ENCODE measurements at places on chromosomes 12 and 14. TPM values are rescaled to one million over a fixed set of nuclear protein-coding genes. Genes with fewer than 3 reads are reported as not detected.

PHLDA1 gene
- 18.1 TPM for polyA plus RNA-seq

EFS gene
- polyA plus RNA-seq: 19.0 TPM

CMKLR1 gene
- polyA plus RNA-seq: 3.4 TPM

CPNE8 gene
- polyA plus RNA-seq: 13.5 TPM

APOF gene
- polyA plus RNA-seq: 0.06 TPM

C1S gene
- 80.5 TPM for polyA plus RNA-seq

RGS6 gene
- polyA plus RNA-seq: 2.7 TPM

KRT6C gene
- polyA plus RNA-seq: not detected

- DNase-seq: no peak
- no peaks in the 10 kb centered on the region for H3K36me3 ChIP-seq
- H3K4me3 ChIP-seq: no peak overlapping the region
- H3K4me1 ChIP-seq: no peaks in the 10 kb centered on the region
Observed at GRCh38 chr14:93628048-93628447, 160.2 kb downstream of the PRIMA1 start.

- no peaks in the 10 kb centered on the region for H3K27me3 ChIP-seq
- peaks cover 38% of the 10 kb centered on the region for H3K4me1 ChIP-seq
- no peak for DNase-seq
- peak overlapping the region; percentile 98 for H3K27ac ChIP-seq
Observed at GRCh38 chr12:6534945-6535696, 804 bp downstream of the GAPDH start.

DNA sequence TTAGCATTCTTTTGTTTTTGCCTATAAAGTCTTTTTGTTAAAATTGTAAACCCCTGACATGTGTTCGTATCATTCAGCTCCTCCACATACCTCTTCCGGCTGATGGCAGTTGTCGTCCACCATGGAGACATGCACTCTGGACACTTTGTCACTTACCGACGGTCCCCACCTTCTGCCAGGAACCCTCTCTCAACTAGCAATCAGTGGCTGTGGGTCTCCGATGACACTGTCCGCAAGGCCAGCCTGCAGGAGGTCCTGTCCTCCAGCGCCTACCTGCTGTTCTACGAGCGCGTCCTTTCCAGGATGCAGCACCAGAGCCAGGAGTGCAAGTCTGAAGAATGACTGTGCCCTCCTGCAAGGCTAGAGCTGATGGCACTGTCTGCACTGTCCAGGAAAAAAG lies 7.7 kb downstream of the ALKBH2 start:
- no peak overlapping the region for H3K27ac ChIP-seq
- peaks cover 81% of the 10 kb centered on the region for H3K36me3 ChIP-seq
- peaks cover 3% of the 10 kb centered on the region for H3K4me1 ChIP-seq
- DNase-seq: no peak

- H3K4me1 ChIP-seq: no peaks in the 10 kb centered on the region
- no peak overlapping the region for H3K4me3 ChIP-seq
- H3K27ac ChIP-seq: no peak overlapping the region
Observed at GRCh38 chr12:40137252-40137651, 31.4 kb upstream of the SLC2A13 start.

DNA sequence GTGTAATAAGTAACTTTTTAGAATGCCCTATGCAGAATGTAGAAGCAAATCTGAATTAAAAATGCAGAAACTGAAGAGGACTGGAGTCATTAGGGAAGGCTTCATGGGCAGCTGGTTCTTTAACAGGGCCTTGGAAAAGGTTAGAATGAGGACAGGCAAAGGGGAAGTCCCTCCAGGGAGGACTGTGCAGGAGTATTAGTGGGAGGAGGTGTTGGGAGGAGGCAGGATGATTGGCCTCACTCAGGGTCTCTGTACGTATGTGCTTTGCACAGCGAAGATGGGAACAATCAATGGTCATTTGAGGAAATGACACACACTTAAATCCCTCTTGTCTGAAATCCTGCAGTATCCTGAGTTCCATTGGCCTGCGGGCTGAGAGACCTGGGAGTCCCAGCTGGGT lies 119.7 kb downstream of the PTCSC3 start:
- H3K4me3 ChIP-seq: no peak overlapping the region
- H3K27me3 ChIP-seq: no peaks in the 10 kb centered on the region
- H3K27ac ChIP-seq: no peak overlapping the region
- DNase-seq: no peak
- H3K36me3 ChIP-seq: no peaks in the 10 kb centered on the region

- DNase-seq: no peak
- peaks cover 38% of the 10 kb centered on the region for H3K4me1 ChIP-seq
- H3K36me3 ChIP-seq: peaks cover 17% of the 10 kb centered on the region
- no peak overlapping the region for H3K4me3 ChIP-seq
- H3K27me3 ChIP-seq: no peaks in the 10 kb centered on the region
- no peak overlapping the region for H3K27ac ChIP-seq
Observed at GRCh38 chr12:3087758-3088650, 10.8 kb downstream of the TSPAN9 start.

GRCh38 chr12:84035766-84036165 lies 876.8 kb downstream of the SLC6A15 start:
- no peak overlapping the region for H3K4me3 ChIP-seq
- H3K4me1 ChIP-seq: no peaks in the 10 kb centered on the region
- H3K36me3 ChIP-seq: no peaks in the 10 kb centered on the region
- H3K27me3 ChIP-seq: no peaks in the 10 kb centered on the region
- no peak overlapping the region for H3K27ac ChIP-seq

- peak overlapping the region; percentile 78 for H3K27ac ChIP-seq
- no peaks in the 10 kb centered on the region for H3K36me3 ChIP-seq
- no peaks in the 10 kb centered on the region for H3K27me3 ChIP-seq
- H3K4me3 ChIP-seq: no peak overlapping the region
- H3K4me1 ChIP-seq: peaks cover 44% of the 10 kb centered on the region
Observed at GRCh38 chr12:4037747-4038312, 164.6 kb upstream of the PARP11 start.

- no peaks in the 10 kb centered on the region for H3K4me1 ChIP-seq
- no peaks in the 10 kb centered on the region for H3K36me3 ChIP-seq
- H3K27me3 ChIP-seq: peaks cover 4% of the 10 kb centered on the region
- no peak overlapping the region for H3K27ac ChIP-seq
Observed at GRCh38 chr14:22071006-22071405, 397.4 kb upstream of the OR4E1 start.

GRCh38 chr14:102314242-102315011 lies 5.1 kb upstream of the ZNF839 start:
- no peak overlapping the region for H3K27ac ChIP-seq
- peak; percentile 84 for DNase-seq
- peaks cover 17% of the 10 kb centered on the region for H3K4me1 ChIP-seq
- H3K4me3 ChIP-seq: peak overlapping the region; percentile 48
- H3K36me3 ChIP-seq: no peaks in the 10 kb centered on the region

DNA sequence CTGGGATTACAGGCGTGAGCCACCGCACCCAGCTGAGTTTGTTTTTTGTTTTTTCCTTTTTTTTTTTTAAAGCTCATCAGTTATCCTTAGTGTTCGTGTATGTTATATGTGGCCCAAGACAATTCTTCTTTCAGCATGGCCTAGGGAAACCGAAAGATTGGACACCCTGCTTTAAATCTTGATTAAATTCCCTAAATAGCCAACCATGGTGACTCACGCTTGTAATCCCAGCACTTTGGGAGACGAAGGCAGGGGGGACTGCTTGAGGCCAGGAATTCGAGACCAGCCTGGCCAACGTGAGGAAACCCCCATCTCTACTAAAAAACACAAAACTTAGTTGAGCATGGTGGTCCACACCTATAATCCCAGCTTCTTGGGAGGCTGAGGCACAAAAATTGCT lies 131.1 kb downstream of the MED13L start:
- no peak overlapping the region for H3K4me3 ChIP-seq
- no peak overlapping the region for H3K27ac ChIP-seq
- no peaks in the 10 kb centered on the region for H3K27me3 ChIP-seq
- no peaks in the 10 kb centered on the region for H3K4me1 ChIP-seq
- DNase-seq: no peak

DNA sequence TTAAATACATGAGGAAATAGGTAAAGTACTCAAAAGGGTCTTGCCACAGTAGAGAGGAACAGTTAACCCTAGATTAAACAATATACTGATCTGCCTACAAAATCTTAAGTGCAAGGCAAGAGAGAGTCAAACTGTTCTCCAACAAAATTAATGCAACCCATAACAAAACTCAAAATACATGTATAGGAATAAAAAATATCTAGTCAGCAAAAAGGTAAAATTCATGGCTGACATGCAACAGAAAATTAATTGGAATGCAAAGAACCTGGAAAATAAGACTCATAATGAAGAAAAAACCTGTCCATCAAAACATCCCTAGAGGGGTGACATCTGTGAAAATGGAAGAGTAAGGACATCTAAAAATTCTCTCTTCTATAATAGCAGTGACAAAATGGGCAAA lies 173.6 kb downstream of the ADAMTS20 start:
- no peak for DNase-seq
- no peaks in the 10 kb centered on the region for H3K27me3 ChIP-seq
- H3K4me3 ChIP-seq: no peak overlapping the region
- H3K27ac ChIP-seq: no peak overlapping the region
- no peaks in the 10 kb centered on the region for H3K4me1 ChIP-seq

DNA sequence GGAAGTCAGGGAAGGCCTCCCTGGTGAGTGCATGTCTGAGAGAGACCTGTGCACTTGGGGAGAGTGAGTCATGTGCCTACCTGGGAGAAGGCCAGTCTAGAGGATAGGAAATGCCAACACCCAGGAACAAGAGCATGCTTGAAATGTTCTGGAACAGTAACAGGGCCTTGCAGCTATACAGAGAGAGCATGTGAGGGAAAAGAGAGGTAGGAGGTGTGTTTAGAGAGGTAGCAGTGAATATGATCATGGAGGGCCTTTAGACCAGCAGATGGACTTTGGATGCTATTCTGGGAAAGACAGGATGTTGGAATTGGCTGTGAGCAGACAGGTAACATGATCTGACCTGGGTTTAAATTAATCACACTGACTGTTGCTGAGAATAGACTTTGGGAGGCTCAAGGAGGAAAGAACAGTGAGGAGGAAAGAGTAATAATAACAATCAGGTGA lies 1143.6 kb downstream of the FLRT2 start:
- H3K27me3 ChIP-seq: no peaks in the 10 kb centered on the region
- no peaks in the 10 kb centered on the region for H3K4me1 ChIP-seq
- H3K27ac ChIP-seq: no peak overlapping the region
- H3K4me3 ChIP-seq: no peak overlapping the region

GRCh38 chr12:44000309-44000952 lies 164.6 kb downstream of the TMEM117 start:
- DNase-seq: peak; percentile 51
- H3K27ac ChIP-seq: no peak overlapping the region
- no peaks in the 10 kb centered on the region for H3K4me1 ChIP-seq
- no peaks in the 10 kb centered on the region for H3K36me3 ChIP-seq
- H3K4me3 ChIP-seq: no peak overlapping the region

DNA sequence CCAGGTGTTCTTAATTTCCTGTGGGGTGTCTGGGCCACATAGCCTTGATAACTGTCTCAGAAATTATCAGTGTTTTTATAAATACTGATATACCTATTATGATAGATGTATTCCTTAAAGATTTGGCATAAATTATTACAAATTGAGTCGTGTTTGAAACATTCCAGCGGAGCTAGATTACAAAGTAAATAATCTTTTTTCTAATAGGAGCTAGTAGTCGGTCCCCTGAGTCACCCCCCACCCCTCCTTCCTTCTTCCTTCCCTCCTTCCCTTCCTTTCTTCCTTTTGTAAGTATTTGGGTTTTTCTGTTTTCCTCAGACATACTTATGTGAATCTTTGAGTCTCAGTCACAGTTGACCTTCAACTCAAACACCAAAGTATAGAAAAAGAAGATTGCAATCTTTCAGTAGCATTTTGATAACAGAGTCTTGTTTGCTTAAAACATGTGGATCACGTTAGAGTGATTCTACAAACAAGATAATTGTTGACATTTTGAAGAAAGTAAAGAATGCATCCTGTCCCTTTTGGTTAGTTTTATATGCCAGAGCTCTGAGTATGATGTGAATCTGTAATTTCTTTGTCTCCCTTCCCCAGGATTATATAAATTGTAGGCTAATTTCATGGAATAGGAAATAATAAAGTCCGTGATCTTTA lies 264.0 kb downstream of the FUT8 start:
- H3K27ac ChIP-seq: no peak overlapping the region
- peaks cover 4% of the 10 kb centered on the region for H3K4me1 ChIP-seq
- peaks cover 2% of the 10 kb centered on the region for H3K36me3 ChIP-seq
- no peak overlapping the region for H3K4me3 ChIP-seq
- H3K27me3 ChIP-seq: no peaks in the 10 kb centered on the region
- no peak for DNase-seq

All from large intestine (tissue), 12 donors.